Transverse colon (tissue), 4 donors: ENCODE measurements at places on chromosomes 4 and X. TPM values are rescaled to one million over a fixed set of nuclear protein-coding genes. Genes with fewer than 3 reads are reported as not detected.

DNA sequence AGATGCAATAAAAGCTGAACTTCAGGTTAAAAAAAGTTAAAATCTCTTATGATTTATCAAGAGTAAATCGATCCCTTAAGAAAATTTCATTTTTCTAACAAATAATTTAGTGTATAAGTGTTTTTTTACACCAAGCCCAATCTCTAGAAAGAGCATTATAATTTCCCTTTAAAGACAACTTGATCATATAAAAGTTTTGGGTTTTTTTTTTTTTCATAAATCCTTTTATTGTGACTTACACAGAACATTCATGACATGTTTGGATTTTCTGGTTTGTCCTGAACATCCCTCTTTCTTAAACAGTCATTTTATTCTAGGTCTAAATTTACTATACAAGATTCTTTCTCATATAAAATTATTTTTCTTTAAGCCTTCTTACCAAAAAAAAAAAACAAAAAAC is 6.5 kb downstream of the ZNF721 start:
- no peak for DNase-seq

GRCh38 chr4:139641218-139641617 is 24.4 kb upstream of the MGST2 start:
- no peak for DNase-seq

DNA sequence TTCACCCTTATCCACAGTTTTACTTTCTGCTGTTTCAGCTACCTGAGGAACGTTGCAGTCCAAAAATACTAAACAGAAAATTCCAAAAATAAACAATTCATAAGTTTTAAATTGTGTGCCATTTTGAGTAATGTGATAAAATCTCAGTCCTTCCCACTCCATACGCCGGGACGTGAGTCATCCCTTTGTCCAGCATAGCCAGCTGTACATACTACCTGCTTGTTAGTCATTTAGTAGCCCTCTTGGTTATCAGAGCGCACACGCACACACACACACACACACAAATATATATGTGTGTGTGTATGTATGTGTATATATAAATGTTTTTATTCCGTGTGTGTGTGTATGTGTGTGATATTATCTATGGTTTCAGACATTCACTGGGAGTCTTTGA is 4.8 kb upstream of the CCSER1 start:
- no peak for DNase-seq

- no peak for DNase-seq
Measured at GRCh38 chrX:45009371-45010000, 136.5 kb downstream of the KDM6A start.

- DNase-seq, result no peak
Measured at GRCh38 chr4:145524552-145524951, 42.9 kb downstream of the SMAD1 start.

- no peak for DNase-seq
Measured at GRCh38 chrX:32126997-32127396, 1055.2 kb upstream of the FTHL17 start.

DNA sequence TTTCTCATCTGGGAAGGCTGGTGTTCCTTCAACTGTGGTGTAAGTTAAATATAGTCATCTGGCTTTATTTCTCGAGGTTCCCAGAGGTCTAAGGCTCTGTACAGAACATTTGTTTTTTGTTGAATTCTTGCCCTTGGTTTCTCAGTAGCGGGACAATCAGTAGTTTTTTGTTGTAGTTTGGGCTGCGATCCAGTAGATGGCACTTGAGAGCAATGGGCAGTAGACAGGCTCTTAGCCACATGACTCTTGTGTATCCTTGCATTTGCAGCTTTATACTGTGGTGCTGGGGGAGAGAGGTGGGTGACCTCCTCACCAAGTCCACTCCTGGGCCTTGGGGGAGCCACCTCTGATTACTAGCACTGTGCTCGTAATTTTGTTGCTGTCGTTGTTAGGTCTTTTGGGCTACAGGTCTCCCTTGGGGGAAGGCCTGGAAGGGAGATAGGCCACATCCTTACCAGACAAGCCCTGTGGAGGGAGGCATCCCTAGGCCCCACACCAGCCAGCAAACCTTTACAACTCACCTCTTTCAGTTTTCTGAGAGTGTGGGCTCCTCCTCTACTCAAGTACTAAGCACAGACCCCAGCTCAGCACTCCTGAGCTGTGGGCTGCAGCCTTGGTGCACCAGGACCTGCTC is 8.1 kb downstream of the ETDB start:
- DNase-seq, result no peak

- DNase-seq, result no peak
Measured at GRCh38 chr4:4838051-4838935, 21.2 kb upstream of the MSX1 start.

DNA sequence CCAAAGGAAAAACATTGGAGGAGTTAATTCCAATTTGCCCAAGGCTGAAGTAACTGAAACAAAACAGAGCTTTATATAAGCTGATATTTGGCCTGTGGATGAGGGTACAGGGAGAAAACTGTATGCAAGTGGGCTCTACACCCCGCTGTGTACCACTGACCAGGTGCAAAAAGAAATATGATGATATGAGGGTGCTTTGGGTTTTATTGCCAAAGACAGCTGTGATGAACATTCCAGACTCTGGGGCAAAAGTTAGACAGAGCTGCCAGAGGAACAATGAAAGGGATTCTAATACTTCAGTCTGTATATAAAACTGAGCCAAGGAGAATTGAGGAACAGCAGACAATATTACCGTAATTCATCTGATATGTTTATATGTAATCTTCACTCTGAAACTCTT is 117.4 kb downstream of the MID1 start:
- no peak for DNase-seq

GRCh38 chr4:91064157-91064853 is 937.1 kb downstream of the CCSER1 start:
- no peak for DNase-seq

- peak; percentile 8 for DNase-seq
Measured at GRCh38 chrX:65451663-65452062, 82.9 kb downstream of the LAS1L start.

DNA sequence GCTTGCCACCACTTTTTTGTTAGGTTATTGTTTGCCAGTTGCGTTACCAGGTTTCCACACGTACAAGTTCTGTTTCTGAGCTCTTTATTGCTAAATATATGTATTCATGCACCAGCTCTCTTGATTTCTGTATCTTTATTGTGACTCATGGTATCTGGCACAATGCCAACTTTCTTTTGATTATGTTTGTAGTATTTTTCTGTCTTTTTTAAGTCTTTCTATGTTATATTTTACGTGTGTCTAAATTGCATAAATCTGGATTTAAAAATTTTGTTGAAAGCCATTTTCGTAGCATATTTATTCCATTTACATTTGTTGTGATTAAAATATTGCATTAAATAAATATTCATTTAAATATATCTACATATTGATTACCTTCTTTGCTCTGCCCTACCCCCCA is 73.8 kb downstream of the KDM6A start:
- no peak for DNase-seq

- DNase-seq, result no peak
Measured at GRCh38 chr4:48766131-48766792, 13.8 kb downstream of the FRYL start.

DNA sequence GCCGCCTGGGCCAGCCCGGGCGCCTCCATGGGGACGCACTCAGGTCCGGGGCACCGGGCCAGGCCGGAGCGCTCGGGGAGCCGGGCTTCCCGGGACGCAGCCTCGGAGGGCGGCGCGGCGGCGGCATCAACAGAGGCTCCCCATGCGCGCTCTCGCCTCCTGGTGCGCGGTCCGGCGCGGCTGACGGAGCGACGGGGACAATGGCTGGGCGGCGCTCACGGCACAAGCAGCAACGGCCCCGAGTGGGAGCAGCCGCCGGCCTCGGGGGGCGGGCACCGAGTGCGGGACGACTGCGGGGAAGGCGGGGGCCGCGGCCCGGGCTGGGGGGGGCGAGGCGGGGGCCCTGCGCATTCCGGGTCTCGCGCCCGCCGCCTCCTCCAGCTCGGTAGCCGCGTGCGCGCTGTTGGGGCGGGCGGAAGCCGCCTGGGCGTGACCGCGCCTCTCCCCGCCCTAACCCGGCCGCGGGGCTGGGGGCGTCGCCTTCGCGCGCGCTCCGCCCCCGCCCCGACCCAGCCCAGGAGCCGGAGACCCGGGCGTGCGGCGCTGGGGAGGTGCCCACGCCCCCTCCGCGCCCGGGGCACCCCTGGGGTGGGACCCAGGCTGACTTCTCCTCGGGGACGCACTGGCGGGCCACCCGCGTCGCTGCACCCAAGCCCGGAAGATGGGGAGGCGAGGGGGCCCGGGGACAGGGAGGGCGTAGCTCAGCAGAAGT is at the start of gene PRKX:
PRKX (minus strand) TSS at position 425 of the 712 bp plus-strand sequence; CDS start at position 29, 396 bp downstream.
- DNase-seq, result peak; percentile 78

DNA sequence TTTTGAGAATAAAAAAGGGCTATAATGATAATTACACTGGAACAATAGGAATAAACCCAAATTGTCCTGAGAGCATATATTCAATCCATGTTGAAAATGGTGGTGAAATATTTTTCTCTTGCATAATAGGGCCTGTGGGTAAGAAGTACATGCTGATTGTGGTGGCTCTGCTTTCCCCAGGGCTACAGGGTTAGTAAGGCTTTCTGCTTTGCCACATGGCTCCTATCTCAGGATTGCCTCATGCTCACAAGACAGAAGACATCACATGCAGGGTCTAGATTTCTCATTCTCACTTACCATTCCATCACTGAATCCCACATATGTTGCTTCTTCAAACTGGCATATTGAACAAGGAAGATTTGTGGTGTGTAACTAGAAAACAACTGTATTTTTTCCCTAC is 12.4 kb upstream of the VEGFC start:
- DNase-seq, result no peak

DNA sequence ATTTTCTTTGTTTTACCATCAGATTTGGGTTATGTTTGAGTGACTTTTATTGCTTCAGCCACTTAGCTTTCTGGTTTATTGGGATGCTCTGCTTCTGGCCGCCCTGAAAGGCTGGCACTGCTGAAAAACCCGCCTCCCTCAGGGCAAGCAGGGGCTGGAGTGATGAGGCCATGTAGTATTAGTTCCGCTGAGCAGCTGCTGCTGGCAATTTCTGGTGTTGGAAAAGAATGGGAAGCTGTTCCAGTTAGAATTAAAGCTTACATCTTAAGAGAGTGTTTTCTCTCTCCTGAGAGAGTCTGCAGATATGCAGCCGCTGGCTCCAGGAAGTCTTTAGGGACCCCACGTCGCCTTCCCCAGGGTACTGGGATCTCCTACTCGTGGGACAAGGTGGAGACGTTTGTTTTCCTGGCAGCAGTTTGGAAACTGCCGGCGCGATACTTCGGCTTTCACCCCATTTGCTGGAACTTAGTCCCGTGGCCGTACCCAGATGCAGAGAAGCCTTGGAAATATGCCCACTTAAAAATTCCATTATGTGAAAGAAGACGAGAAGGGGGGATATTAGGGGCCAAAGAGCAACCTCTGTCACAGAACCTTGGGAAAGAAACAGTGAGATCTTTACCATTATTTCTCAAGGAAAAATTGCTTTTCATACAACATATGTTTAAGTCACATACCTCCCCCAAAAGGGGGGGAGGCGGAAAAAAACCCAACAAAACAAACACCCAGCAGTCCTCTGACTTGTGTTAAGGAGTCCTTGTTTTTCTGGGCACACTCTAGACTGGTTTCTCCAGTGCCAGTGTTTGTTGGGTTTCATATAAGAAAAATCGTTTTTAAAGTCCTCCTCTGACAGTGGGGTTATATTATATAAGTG is 72.6 kb downstream of the TMEM131L start:
- no peak for DNase-seq

DNA sequence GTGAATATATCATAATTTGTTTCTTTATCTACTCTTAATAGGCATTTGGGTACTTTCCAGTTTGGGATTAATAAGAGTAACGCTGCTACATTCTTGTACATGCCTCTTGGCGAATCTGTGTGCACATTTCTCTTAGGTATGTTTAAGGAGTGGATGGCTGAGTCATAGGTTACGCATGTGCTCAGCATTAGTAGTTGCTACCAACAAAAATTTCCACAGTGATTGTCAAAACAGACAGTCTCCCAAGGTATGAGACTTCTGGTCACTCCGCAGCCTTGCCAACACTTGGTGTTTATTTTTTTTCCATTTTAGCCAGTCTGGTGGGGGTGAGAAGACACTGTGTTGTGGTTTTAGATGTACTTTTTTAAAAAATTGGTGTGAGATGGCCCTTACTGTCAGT is 44.6 kb downstream of the FGFBP1 start:
- no peak for DNase-seq

DNA sequence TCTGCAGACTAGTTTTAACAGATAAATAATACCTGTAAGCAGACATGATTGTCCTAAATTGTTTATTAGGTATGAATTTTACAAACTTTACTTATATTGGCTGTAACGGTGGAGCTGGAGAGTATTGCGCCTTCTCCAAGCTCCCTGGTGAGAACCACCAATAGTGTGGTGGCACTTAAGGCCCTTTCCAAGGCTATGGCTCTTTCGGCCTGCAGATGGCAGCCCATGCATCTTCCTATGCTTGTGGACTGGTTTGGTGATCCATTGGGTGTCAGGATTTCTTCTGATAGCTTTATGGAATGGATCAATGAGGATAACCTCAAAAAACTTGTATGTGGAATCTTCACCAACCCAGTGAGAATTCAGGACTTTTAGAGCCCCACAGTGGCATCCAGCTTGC is 7.8 kb downstream of the LARP1B start:
- DNase-seq, result no peak

- no peak for DNase-seq
Measured at GRCh38 chrX:63761639-63762038, 23.4 kb downstream of the ARHGEF9 start.

- no peak for DNase-seq
Measured at GRCh38 chrX:109672239-109672638, 47.3 kb upstream of the KCNE5 start.

DNA sequence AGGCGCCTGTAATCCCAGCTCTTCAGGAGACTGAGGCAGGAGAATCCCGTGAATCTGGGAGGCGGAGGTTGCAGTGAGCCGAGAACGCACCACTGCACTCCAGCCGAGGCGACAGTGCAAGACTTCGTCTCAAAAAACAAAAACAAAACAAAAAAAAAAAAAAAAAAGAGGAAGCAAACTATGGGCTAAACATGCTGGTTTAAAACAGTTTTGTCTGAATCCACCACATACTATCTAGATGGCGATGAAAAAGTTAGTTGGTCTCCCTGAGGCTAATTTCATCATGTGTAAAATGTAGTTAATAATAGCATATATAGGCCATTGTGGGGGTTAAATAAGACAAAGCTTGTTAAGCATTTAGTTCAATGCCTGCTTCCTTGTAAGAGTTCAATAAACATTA is 451.1 kb downstream of the RPA4 start:
- no peak for DNase-seq

The SPATA4 gene
- not detected for total RNA-seq

The SSX2B gene
- not detected for total RNA-seq

The LPAR4 gene
- not detected for total RNA-seq

The CRLF2 gene
- not detected for total RNA-seq

The CXCR3 gene
- 1.3 TPM for total RNA-seq

The PNMA5 gene
- total RNA-seq, result not detected

The IL13RA1 gene
- 13.9 TPM for total RNA-seq

The GPC4 gene
- 15.7 TPM for total RNA-seq

The TLR10 gene
- total RNA-seq, result 4.6 TPM

The P2RY4 gene
- 0.80 TPM for total RNA-seq

The BEX2 gene
- 8.7 TPM for total RNA-seq

The DSPP gene
- not detected for total RNA-seq

The GJB1 gene
- total RNA-seq, result 40.2 TPM

The NPY2R gene
- total RNA-seq, result 9.3 TPM

The SLC34A2 gene
- not detected for total RNA-seq

The C4orf54 gene
- not detected for total RNA-seq

The TCEAL5 gene
- total RNA-seq, result not detected

The SNX25 gene
- 21.0 TPM for total RNA-seq
